ENCODE measurements at places on chromosomes 3 and 15.
A peak's percentile ranks its signal among the peaks of the same experiment; 100 is the strongest.

GRCh38 chr15:41997845-41998244 lies 23.0 kb downstream of the PLA2G4E start:
- no peak for DNase-seq

DNA sequence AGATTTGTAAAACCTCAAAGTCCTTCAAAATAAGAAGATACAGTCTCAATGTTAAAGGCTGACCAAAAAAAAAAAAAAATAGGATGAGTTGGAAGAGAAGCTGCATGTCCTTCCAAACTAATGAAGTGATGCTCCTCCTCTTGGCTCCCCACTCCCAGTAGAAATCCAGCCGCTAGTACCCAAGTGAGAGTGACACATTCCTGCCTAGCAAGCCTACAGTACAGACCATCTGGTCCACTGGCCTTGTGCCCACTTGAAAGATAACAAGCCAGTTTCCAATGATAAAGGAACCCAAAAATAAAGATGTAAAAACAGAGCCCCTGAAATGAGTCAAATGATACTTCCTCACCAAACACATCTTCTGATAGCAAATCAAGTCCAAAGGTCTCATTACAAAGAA lies 258.7 kb upstream of the NSMCE3 start:
- DNase-seq: no peak

- DNase-seq: no peak
Observed at GRCh38 chr3:157672061-157672460, 168.8 kb upstream of the VEPH1 start.

GRCh38 chr3:155979746-155980145 lies 109.3 kb downstream of the GMPS start:
- DNase-seq: no peak

- DNase-seq: no peak
Observed at GRCh38 chr3:165078293-165078692, at the start of gene SI. SI (minus strand) TSS chr3:165078496; CDS start chr3:165076012, 2,484 bp downstream.

GRCh38 chr3:79097964-79098660 lies 669.7 kb downstream of the ROBO1 start:
- DNase-seq: no peak

DNA sequence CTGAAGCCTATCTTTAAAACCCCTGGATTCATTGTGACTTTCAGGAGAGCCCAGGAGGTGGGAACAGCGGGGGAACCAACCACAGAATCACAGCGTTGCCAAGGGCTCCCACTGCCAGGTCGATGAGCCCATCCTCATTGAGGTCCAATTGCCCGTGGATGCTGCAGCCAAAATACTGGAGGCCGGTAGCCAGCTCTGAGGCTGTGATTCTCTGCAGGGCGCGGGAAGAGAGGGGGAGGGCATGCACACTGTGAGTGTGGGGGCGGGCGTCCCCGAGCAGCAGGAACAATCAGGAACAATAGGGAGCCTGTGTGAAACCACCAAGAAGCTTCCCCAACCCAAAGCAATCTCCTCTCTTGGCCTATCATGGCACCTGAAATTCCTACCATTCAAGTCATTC lies 53.4 kb downstream of the FEM1B start:
- no peak for DNase-seq

DNA sequence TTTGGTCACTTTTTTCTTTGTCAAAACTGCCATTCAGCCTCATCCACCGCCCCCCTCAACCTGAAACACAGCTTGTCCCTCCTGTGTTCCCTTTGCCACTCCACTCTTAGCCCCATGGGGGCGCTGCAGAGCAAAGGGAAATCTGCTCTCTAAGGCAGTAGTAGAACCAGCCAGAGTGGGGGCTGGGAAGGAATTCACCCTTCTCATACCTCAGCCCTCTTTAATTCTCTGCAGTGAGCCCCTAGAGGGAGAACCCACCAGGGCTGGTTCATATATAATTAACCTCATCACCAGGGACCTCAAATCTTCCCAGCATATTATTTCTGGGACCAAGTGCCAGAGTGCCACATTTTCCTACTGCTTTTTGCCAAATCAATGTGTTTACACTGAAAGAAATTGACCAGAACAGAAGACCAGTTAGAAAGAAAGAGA lies 2.8 kb upstream of the BCL6 start:
- DNase-seq: peak; percentile 92

DNA sequence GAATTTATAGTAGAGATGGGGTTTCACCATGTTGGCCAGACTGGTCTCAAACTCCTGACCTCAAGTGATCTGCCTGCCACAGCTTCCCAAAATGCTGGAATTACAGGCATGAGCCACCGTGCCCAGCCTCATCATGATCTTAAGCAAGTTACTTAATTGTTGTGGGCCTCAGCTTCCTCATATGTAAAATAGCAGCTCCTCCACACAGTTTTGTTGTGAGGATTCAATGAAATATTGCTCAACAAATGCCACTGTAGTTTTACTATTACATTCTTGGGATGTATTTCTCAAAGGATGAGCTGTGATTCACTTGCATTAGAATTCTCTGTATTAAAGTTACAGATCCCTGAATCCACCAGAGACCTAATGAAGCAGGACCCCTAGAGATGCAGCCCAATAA lies 168.8 kb downstream of the ADAMTS9 start:
- DNase-seq: no peak

- DNase-seq: no peak
Observed at GRCh38 chr3:55676643-55677042, 189.5 kb upstream of the WNT5A start.

GRCh38 chr3:52479877-52480575 lies 15.1 kb upstream of the STAB1 start:
- no peak for DNase-seq

- DNase-seq: no peak
Observed at GRCh38 chr3:179921500-179921899, 115.2 kb downstream of the PEX5L start.

DNA sequence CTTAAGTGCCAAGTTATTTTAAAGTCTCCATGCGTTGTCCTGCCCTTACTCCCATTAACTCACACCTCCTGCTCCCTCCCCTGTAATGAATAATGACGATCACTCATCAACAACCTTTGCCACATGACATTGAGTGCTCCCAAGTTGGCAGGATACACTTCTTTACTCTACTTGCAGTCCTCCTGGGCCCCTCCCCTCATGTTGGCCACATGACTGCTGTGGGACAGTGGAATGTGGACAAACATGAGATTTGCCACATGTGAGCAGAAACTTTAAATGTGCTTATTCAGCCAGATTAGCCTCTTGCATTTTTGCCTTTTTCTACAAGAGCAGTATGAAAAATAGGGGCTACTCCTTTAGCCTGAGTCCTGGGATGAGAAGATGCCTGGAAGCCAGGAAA lies 167.9 kb downstream of the DCLK3 start:
- no peak for DNase-seq

DNA sequence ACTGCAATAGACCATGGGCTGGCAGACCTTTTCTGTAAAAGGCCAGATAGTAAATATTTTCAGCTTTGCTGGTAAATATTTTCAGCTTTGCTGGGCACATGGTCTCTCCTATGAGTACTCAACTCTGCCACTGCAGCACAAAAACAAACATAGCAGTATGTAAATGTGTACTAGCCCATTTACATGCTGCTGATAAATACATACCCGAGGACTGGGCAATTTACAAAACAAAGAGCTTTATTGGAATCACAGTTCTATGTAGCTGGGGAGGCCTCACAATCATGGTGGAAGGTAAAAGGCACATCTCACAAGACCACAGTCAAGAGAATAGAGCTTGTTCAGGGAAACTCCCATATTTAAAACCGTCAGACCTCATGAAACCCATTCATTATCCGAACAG lies 793.0 kb downstream of the EDEM1 start:
- no peak for DNase-seq

- peak; percentile 78 for DNase-seq
Observed at GRCh38 chr3:46276497-46277099, 34.3 kb downstream of the CCR3 start.

GRCh38 chr3:191523148-191523547 lies 62.2 kb downstream of the PYDC2 start:
- no peak for DNase-seq

Measured in stimulated activated CD4-positive, alpha-beta T cell treated with anti-CD3 and anti-CD28 coated beads, Interleukin-4, amount 100 ng/mL, for 1 hour (primary cell).